ENCODE measurements at places on chromosomes 2 and 18.

GRCh38 chr2:73072129-73072395, 550 bp upstream of the SFXN5 start:
- peak; percentile 57 for DNase-seq

DNA sequence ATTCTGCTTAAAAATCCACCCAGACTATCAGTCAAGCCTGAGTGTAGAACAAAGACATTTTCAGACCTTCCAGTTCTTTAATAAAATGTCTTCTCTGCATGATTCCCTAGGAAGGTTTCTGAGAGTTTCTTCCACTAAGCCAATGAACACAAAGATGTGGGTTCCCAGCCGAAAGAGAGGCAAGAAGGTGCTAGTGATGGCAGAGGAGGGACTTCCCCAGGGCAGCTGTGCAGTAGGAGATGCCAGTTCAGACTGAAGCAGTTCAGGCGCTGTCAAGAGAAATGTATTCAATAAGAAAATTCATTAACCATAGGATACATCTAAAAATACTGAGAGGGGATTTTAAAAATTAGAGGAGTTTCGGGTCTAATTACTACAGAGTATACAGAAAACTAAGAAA, 83.3 kb downstream of the RND3 start:
- DNase-seq: no peak

DNA sequence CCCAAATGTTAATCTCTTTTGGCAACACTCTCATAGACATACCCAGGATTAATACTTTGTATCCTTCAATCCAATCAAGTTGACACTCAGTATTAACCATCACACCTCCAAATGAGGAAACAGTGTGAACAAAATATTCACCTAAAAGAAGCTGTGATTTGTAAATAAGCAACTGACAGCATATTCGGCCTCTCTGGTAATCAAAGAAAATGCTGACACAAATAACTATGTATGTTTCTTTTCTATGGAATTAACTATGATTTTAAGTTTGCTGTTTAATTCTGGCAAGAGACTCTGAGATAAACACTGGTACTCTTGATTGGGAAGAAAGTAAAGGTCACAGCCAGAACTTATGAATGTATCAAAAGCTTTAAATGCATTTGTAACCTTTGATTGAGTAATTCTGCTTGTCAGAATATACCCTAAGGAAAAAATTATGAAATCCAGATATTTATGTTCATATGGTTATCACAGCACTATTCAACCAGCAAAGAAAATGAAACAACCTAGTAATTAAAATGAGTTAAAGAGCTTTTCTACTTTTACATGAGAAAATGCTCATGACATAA, 3.6 kb upstream of the GYPC start:
- no peak for DNase-seq

- no peak for DNase-seq
These were observed 317.6 kb downstream of the PRKCE start for GRCh38 chr2:45968946-45969584.

DNA sequence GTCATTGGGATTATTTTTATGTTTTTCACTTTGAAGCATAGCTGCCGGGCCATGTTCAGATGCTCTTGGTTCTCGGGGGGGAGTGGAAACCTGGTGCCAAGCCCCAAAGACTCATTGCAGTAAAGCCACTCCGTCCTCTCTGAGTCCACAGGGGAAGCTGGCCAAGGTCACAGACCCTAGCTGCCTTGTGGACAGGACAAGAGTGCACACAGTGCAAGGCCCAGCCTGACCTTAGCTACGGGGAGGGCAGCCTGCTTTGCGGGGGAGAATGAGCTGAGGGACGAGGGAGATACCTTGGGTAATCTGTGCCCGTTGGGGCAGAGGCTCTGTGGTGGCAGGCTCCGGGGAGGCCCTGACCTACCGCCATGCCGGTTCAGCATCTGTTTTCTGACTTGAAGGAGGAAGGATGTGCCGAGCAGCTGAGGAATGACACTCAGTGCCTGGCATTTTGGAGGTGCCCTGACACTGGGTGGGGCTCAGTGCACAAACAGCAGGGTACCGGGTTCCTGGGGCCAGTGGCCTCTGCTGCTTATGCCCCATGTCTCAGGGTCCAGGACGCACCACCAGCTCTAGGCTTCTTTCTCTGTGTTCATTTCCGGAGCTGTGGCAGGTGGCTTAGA, 87.2 kb downstream of the STPG4 start:
- no peak for DNase-seq

GRCh38 chr2:39127973-39128372, 7.1 kb upstream of the SOS1 start:
- DNase-seq: peak; percentile 10

DNA sequence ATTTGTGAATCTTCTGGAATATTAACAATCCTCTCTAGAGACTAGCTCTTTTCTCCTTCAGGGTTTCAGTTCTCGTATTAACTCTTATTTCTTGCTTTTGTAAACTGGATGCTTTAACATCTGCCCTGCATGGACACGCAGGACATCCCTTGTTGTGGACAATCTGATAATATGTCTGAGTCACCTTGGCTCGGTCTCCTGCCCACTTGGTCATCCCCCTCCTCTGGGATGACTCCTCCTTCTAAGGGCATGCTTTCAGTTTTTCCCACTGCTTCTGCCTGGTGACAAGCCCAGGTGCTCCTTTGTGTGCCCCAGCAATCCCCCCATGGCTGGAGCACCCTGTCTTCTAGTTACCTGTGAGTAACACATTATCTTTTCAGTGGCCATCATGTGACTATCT, 460.5 kb downstream of the DSC3 start:
- DNase-seq: no peak

DNA sequence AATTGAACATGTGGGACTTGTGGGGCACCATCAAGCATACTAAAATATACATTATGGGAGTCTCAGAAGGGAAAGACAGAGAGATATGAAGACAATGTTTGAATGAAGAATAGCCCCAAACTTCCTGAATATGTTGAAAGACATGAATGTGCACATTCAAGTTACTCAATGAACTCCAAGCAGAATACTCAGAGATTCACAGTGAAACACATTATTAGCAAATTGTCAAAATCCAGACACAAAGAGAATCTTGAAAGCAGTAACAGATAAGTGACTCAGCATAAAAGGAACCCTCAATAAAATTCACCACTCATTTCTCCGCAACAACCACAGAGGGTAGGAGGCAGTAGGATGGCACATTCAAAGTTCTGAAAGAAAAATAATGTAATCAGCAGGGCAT, 8.8 kb downstream of the C2orf92 start:
- DNase-seq: no peak

- DNase-seq: peak; percentile 69
These were observed 533 bp downstream of the CXCR4 start for GRCh38 chr2:136117391-136117841.

DNA sequence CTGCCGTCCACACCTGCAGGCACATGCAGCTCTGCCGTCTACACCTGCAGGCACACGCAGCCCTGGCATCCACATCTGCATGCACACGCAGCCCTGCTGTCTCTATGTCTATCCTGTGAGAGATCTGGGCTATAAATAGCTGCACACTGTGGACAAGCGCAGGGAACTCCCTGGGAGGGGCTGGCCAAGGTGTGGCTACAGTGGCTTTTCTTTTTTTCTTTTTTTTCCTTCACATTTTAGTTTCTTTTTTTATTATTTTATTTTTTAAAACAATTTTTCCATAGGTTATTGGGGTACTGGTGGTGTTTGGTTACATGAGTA, 42.0 kb downstream of the TMEM182 start:
- DNase-seq: no peak

DNA sequence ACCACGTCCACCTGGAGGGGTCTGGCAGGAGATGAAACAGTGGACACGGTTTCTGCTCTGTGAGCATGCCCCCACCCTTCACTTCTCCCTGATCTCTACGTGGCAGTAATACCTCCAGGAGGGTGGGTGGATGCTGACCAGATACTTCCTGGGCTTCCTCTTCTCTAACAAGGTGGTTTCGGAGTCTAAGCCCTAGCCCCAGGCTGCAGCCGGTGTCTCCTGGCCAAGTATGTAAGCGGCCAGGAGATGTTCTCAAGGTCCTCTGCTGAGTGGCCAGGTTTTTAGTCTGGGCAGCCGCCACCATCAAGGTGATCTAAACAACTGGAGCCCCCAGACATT, 101.8 kb upstream of the ASB18 start:
- DNase-seq: no peak
